IMR-90 (cell line): ENCODE measurements at places on chromosomes 5 and 9. TPM values are rescaled to one million over a fixed set of nuclear protein-coding genes. Genes with fewer than 3 reads are reported as not detected.

ORM1 gene
- 0.18 TPM in 1 of 2 replicates, not detected in the other for total RNA-seq

DNA sequence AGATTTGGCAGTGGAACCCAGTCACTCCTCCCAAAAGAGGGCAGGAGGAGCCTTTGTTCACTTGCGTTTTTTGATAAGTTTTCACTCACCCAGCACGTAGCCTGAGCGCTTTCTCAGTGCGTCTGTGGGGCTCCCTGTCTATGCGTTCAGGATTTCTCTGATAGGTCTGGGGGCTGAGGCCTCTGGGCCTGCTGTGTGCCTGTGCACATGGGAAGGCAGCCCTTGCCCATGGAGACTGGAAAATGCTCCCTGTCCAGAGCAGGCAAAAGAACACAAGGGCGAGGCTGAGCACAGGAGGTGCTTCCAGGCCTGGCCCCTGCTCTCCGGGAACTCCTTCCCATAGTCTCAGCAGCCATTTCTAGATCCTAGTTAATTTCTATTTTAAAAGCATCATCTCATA, 249.9 kb downstream of the FSTL4 start:
- H3K27me3 ChIP-seq = peaks cover 23% of the 10 kb centered on the region
- no peaks in the 10 kb centered on the region for H3K4me1 ChIP-seq
- no peaks in the 10 kb centered on the region for H3K36me3 ChIP-seq
- no peak overlapping the region for H3K4me3 ChIP-seq
- no peak for DNase-seq

DNA sequence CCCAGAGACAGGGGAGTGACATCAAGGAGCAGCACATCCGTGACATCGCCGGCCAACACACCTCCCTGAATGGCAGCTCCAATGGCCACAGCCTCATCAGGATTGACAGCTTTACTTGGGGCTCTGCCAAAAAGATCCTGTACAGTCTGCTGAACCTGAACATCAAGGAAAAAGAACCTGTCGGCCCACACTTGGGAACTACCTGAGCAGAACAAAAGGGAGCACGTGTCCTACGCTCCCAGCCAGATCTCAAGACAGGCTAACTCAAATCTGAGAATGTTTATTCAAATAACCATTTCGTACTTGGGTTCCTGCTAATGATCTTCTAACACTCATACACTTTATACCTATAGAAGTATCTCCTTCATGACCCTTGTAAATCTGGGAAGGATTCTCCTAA, 15.3 kb downstream of the HSPA9 start:
- no peaks in the 10 kb centered on the region for H3K27me3 ChIP-seq
- peaks cover 56% of the 10 kb centered on the region for H3K36me3 ChIP-seq
- H3K4me3 ChIP-seq = no peak overlapping the region
- no peaks in the 10 kb centered on the region for H3K4me1 ChIP-seq

GRCh38 chr5:135662061-135662481, 83.3 kb upstream of the CXCL14 start:
- H3K4me3 ChIP-seq = no peak overlapping the region
- H3K36me3 ChIP-seq = no peaks in the 10 kb centered on the region
- no peak for DNase-seq
- no peaks in the 10 kb centered on the region for H3K4me1 ChIP-seq
- H3K27ac ChIP-seq = no peak overlapping the region

- H3K4me3 ChIP-seq = no peak overlapping the region
- H3K36me3 ChIP-seq = no peaks in the 10 kb centered on the region
- no peak for DNase-seq
- peak overlapping the region; percentile 70; the same call in 1 of the 2 replicates for H3K27ac ChIP-seq
These were observed 49.8 kb upstream of the PLPP1 start for GRCh38 chr5:55584398-55585205.
